ENCODE measurements at places on chromosomes 7 and 10. TPM values are rescaled to one million over a fixed set of nuclear protein-coding genes. Genes with fewer than 3 reads are reported as not detected.
A peak's percentile ranks its signal among the peaks of the same experiment; 100 is the strongest.

DNA sequence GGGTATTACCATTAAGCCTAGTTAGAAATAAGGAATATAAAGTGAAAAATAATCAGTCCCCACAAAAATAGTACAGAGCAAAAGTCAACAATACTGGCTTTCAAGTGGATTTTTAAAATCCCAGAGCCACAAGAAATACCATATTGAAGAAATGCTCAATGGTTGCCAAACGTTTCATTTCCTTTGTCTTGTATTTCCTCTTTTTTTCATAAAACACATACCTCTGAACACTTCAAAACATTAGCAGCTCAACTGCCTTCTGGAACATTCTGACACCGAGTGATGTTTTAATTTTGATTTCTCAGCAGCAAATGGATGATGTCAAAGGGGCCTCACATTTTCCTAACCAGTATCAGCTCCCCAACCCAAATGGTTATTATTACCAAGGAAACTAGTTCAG is 10.5 kb downstream of the NOD1 start:
- DNase-seq: no peak

DNA sequence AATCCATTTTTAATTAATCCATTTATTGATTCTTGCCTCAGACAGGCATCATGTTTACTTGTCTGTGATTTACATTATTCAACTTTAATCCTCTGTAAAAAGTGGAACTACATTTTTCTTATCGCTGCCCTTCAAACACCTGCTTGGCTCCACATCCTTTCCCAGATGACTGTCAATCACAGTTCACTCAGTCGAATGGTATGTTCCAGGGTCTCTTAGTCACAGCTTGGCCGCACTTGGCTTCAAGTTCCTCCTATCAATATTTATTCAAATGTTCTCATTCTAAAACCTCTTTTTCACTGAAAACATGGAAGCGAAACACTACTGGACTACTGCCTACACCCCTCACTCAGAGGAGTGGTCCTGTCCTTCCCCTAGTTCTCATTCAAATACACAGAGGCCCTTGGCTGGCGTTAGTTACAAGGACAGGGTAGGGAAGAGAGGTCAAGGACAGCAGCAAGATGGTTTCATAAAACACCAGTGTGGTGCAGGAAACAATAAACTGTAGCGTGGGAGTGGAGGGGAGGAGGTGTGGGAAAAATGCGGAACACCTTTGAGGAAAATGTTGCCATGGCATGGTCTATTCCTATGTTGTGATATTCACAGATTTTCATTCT is 143.2 kb downstream of the USP6NL start:
- peak; percentile 63 for DNase-seq

DNA sequence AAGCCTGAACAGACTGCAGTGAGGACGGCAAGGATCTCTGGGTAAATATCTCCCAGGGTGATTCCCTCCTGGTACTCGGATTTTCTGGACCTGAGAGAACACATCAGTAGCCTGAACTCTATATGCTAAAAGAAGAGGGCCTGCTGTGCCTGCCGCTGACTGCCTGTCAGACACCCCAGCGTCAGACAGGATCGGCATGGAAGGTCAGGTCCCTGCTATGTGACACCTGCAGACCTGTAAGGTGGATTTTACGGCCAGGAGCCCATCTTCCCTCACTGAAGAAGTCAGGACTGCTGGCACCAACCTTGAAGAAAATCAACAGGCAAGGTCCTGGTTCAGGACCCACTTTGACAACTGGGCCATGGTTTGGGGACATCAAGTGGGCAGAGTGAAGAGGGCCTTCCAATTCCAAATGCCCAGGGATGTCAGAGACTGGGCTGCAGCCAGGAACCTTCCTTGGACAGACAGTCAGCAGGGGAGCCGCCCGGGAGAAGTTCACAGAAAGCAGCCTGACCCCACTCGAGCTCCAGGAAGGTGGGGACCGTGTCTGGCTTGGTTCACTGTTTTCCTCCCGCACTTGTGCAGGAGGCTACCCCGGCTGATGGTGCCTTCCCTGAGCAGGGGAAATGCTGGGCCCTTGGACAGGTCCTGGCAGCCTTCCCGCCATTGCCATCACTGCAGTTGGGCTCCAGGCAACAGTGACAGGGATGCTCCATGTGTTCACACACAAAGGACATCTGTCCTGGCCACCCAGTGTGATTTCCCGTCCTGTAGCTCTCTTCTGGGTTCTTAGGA is 91.8 kb upstream of the LANCL2 start:
- DNase-seq: no peak

DNA sequence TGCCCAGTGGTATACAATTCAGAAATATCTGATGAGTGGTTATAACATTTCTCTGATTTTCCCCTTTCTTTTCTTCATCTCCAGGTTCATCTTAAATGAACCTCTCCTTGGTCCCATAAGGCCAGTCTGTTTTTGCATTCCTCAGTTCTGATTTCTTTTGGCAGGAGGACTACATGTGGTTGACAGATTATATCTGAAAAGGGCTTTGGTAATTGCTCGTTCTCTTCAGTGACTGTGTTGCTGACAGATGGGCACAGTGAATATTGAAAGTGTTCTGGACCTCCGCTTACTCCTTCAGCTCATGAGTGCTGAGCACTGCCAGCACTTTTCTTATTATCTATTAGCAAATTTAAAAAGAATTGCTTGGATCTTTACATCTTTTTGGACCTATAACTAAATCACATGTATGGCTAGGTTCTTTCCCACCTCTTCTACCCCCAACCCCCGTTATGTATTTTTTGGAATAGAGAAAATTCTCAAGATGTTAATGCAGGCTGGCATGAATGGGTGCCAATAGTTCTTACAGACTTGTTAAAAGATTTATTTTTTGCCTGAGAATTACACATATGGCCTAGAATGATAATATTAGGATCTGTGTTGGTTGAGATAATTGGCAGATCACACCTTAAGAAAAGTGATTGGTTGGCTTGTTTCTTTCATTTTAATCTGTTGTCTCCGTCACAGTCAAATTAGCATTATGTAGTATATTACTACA is 323.0 kb downstream of the EXOC4 start:
- DNase-seq: no peak

DNA sequence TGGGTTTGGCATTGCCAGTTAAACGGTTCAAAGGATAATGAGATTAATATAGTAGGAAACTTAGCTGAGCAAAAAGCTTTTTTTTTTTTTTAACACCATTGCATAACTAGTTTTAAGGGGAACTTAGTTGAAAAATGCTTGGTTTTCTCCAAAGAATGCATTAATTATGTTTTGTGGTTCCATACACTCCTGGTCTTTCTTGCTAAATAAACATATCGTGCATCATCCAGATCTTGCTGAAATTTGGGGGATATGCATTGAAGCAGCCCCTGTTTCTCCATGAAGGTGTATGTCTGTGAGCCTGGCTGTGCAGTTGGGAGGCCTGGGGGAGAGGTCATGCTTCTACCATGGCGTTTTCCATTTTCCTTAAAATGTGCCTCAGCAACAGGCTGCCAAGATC is 558.2 kb upstream of the GALNT17 start:
- no peak for DNase-seq

- no peak for DNase-seq
These were observed 12.8 kb downstream of the SUN1 start for GRCh38 chr7:845091-845490.

DNA sequence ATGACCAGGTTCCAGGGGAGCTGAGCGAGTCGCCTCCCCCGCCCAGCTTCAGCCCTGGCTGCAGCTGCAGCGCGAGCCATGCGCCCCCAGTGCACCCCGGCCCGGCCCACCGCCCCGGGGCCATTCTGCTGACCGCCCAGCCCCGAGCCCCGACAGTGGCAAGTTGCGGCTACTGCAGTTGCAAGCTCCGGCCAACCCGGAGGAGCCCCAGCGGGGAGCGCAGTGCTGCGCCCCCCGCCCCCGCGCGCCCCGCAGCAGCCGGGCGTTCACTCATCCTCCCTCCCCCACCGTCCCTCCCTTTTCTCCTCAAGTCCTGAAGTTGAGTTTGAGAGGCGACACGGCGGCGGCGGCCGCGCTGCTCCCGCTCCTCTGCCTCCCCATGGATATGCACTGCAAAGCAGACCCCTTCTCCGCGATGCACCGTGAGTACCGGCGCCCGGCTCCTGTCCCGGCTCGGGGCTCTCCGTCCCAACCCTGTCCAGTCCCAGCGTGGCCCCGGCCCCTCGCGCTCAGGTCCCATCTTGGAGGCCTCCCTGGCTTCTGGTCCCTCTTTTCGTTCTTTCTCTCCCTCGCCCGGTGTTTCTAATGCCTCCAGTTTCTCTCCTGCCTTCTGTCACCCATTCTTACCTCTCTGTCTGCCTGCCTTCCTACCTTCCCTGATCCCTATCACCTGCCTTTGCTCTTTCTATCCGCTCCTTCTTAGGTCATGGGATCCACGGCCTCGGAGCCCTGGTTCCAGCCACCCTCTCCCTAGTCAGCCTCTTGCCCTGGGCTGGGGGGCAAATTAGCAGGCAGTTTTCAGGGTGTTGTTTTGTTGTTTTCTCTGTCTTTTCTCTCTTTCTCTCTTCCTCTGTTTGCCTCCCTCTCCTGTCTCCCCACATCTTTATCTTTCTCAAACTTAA is 751 bp downstream of the PAX2 start:
- no peak for DNase-seq

DNA sequence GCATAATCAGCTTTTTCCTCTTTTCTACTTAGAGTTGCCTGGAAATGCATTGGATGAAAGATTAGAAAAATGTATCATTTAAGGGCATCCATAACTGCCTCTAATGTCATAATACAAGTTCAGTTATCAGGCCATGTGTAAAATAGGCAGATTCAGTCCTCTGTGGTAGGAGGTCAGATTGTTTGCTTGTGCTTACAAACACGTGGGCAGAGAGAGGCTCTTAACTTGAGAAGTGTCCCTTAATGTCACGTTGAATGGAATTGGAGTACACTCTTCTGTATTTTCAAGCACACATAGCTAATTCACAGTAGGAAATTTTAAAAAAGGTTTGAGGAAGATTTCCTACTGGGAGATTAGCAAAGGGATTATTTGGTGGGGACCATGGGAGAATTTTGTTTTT is 359.8 kb upstream of the MTPN start:
- DNase-seq: no peak

GRCh38 chr7:132381742-132382472 is 194.4 kb downstream of the PLXNA4 start:
- no peak for DNase-seq

DNA sequence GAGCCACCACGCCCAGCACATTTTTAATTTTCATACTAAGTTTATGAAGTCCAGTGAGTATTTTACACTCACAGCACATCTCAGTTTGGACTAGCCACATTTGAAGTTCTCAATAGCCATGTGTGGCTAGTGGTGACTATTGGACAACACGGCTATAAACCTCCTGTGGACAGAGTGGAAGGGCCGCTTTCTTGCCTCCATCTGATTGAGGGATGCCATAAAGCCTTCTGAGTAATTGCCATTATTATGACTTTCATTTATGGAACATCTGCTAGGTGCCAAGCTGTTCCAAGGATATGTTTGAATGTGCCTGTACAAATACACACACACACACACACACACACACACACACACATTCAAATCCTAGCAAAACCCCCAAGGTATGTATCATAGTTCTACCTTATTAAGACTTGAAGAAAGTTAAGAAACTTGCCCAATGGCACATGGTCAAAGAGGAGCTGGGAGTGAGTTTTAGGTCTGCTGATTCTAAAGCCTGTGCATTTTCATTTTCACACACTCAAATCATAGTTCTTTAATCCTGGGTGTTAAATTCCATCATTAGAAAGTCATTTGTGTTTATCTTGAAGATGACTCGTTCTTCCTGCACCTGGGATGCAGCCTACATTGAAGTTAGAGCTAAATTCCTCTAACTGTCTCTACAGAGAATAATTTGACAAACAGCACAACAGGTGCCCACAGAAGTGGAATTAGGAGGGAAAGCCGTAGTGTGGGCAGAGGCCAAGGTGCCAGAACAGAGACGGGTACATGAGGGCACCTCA is 143.3 kb downstream of the PKD1L1 start:
- no peak for DNase-seq

GRCh38 chr10:93771354-93771753 is 13.6 kb downstream of the LGI1 start:
- DNase-seq: no peak

DNA sequence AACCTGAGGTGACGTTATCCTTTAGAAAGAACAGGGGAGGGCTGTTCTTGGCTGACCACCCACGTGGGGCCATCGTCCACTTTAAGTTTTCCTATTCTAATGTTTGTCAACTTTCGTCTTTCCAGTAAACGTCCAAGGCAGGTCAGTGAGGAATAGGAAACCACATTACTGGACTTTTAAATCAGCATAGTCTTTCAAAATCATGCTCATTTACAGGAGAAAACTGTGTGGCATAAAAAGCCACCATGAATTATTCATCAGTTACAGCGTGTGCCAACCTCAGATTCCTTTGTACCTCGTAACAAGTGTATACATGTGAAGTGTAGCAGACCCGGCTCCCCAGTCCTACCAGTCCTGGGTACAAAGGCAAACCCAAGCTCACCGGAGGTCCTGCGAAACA is 25.1 kb upstream of the ABLIM1 start:
- DNase-seq: peak; percentile 34

GRCh38 chr7:44966731-44967538 is 11.9 kb downstream of the MYO1G start:
- no peak for DNase-seq

GRCh38 chr10:125982260-125982948 is 86.0 kb downstream of the FANK1 start:
- peak; percentile 29 for DNase-seq

DNA sequence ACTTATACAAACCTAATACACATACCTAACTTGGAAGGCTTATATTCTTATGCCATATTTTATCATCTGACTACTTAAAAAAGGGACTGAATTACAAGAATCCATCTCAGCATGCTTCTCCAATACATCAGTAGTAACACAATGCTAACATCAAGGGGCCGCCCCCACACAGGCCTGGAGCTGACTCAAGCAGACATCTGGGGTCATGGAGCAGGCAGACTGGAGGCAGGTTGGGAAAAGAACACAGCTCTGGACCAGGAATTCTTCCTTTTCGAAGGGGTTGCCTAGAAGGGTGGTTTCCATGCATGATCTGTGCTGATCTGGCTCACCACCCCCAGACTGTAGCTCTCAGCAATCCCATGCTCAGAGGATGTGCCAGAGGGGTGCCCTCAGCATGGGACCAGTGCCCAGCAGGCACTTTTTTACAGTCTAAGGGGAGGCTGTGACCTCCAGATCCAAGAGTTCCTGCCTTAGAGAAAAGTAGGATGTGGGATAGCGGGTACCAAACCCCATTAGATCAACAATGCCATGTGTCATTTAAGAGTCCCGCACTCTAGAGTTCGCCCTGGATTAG is 26.1 kb upstream of the DUSP5 start:
- no peak for DNase-seq

- no peak for DNase-seq
These were observed 30.2 kb upstream of the NME8 start for GRCh38 chr7:37817996-37818720.

Gene CTTNBP2
- total RNA-seq: 5.3 TPM

Gene TRIM73
- 0.48 TPM for total RNA-seq

Gene STEAP1
- total RNA-seq: 6.9 TPM

Gene C10orf105
- total RNA-seq: not detected

Gene LFNG
- 36.6 TPM for total RNA-seq

Gene TBXAS1
- 7.8 TPM for total RNA-seq

Gene OR6V1
- not detected for total RNA-seq

Gene MBLAC1
- total RNA-seq: 3.5 TPM

Gene TMEM196
- total RNA-seq: not detected

Gene MALSU1
- 50.9 TPM for total RNA-seq
